Brain microvascular endothelial cell (primary cell): ENCODE measurements at places on chromosomes 5 and 9.
A peak's percentile ranks its signal among the peaks of the same experiment; 100 is the strongest.

GRCh38 chr5:95864456-95864855 lies 41.9 kb upstream of the GLRX start:
- no peak for DNase-seq

GRCh38 chr5:7000310-7000709 lies 287.1 kb downstream of the TENT4A start:
- no peak for DNase-seq

DNA sequence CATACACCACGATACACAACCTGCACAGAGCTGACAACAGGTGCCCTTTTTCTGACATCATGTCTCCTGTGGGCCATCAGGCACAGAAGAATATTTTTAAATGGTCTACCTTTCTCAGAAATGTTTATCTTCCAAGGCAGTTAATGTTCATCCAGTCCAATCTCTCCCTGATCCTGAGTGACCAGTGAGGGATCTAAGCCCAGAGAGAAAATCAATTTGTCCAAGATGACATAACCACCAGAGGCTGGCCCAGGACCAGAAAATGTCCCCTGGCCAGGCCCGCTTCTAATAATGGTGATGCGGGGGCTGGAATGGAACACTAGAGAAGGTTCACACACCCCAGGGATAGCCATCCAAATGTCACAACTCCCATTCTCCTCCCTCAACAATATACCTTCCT lies 357.9 kb upstream of the KIF2A start:
- DNase-seq = no peak

DNA sequence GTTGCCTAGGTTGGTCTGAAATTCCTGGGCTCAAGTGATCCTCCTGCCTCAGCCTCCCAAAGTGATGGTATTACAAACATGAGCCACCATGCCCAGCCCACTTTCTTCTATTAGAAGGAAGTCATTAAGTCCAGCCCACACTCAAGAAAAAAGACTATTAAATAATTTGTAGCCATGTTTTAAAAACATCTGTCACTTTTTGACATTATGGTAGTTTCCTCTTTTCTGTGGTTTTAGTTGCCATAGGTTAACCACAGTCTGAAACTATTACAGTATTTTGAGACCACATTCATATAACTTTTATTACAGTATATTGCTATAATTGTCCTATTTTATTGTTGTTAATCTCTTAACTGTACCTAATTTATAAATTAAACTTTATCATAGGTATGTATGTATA lies 31.9 kb upstream of the C5orf24 start:
- no peak for DNase-seq

- DNase-seq = no peak
These were observed 18.7 kb downstream of the PRUNE2 start for GRCh38 chr9:76887003-76887821.

DNA sequence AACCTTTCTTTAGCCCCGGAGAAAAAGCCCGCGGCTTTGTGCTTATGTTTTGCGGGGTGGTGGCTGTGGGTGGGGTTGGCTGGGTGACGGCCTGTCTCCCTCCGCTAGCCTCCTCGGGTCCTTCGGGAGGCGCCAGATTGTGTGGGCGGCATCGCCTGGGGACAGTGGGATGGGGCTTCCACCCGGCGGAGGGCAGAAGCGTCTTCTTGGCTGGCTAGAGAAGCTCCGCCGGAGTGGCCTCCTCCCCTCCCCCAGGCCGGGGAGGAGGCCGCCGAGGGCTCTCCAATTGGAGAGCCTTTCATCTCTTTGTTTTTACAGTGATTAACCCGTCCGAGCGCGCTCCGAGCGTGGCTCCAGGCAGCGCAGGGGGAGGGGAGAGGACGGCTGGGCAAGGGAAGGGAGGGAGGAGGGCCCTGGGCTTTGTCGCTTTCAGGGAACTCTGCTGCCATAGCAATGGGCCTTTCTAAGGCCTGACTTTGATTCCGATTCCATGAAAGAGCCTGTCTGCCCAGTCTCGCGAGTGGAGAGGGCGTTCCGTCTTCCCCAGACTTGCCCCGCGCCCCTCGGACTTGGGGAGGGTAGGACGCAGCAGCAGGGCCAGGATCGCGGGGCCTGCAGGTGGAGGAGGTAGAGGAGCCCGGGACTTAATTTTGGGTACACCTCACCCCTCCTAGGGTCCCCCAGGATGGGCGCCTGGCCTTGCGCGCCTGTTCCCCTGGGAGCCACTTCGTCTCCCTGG lies 36.7 kb upstream of the TIFAB start:
- peak; percentile 62 for DNase-seq

GRCh38 chr9:99660191-99660636 lies 161.5 kb upstream of the NR4A3 start:
- DNase-seq = no peak

DNA sequence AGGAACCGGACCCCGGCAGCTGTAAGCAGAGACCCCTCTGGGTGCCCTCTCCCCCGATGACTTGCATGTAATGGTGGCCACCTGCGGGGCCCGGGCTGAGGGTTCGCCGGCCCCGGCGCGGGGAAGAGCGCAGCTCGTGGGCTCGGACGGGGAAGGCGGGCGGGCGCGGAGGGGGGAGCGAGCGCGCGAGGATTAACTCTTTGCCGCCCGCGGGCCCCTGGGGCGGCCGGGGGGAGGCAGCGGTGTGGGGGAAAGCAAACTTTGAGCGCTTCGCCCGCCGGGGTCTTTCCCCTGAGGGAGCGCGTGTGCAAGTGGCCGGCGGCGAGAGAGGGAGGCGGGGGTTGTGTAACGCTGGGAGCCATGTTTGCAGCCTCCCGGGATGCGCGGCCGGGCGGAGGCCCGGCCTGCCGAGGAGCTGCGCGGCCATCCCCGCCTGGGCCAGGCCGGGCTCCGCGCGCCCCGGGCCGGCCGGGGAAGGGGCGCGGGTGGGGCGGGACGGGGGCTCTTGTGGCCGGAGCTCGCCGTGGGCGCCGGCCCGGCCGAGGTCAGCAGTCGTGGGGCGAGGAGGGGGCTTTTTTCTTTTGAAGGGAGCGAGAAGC lies 547 bp downstream of the ANP32B start:
- DNase-seq = no peak

DNA sequence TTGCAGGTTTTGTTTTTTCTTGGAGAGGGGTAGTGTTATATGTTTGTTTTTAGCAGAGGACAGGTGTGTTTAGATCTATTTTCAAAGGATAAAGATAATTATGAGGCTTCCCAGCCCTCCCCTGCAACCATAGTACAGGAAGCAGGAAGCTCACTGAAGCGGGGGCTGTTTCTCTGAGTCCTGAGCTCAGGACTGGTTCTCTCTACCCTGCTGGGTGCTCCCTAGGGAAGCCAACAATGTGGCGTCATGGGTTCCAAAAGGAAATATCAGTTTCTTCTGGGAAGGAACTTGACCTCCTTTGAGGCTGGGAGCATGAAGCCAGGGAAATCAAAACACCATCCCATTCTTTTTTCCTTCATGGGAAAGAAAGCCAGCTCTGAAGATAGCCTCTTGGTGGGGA lies 62.2 kb downstream of the RAD23B start:
- peak; percentile 18 for DNase-seq

DNA sequence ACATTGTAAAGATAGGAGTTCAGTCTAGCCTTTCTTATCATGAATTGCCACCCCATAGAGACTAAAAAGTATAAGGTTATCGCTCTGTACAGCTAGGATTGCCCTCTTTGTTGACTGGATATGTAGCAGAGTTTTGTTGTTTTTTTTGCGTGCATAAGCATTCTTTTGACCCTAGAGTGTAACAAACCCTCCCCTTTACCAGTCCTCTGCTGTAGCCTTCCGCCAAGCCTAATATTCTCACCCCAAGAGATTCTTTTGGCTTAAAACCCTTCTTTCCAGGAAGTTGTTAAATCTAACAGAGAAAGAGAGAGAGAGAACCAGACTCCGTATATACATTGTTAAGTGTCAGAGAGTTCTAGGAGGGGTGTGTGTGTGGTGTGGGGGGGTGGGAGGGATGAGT lies 113.9 kb downstream of the FGF1 start:
- no peak for DNase-seq

DNA sequence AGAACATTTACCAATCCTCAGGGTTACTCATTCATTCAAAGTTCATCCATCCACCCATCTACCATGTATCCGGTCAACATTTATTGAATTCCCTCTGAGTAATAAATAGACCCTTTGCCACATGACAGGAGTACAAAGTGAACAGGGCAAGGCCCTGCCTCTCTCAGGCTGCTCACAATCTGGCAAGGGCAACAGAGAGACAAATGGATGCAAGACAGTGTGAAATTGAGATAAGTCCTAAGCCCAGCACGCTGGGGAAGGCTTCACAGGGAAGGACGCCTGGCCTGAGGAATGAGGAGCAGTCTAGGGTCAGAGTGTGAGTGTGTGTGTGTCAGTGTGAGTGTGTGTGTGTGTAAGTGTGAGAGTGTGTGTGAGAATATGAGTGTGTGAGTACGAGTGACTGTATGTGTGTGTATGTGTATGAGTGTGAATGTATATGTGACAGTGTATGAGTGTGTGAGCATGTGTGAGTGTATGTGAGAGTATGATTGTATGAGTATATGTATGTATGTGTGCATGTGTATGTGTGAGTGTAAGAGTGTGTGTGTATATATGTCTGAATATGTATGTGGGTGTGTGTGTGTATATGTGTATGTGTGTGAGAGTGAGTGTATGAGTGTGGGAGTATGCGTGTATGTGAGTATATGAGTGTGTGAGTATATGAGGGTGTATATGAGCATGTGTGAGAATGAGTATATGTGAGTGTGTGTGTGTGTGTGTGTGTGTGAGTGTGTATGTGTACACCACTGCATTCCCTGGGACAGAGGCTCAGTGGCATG lies 145.6 kb downstream of the FSTL4 start:
- no peak for DNase-seq

DNA sequence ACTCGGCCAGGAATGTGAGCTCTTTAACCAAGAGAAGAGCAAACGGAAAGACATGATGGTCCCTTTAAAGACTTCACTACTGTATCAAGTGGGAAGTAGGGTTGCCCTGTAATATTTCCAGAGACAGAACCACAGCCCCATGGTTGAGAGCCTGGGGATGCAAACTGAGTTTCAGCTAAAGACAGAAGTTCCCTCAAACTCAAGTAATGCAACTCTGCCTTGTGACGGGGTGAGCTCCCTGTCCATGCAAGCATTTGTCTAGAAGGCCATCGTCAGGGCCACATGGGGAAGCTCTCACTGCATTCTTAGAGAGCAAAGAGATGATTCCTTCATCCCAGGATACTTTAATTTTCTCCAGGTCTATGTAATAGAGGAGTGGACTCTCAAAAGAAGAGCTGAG lies 82.8 kb downstream of the INSYN2B start:
- no peak for DNase-seq

DNA sequence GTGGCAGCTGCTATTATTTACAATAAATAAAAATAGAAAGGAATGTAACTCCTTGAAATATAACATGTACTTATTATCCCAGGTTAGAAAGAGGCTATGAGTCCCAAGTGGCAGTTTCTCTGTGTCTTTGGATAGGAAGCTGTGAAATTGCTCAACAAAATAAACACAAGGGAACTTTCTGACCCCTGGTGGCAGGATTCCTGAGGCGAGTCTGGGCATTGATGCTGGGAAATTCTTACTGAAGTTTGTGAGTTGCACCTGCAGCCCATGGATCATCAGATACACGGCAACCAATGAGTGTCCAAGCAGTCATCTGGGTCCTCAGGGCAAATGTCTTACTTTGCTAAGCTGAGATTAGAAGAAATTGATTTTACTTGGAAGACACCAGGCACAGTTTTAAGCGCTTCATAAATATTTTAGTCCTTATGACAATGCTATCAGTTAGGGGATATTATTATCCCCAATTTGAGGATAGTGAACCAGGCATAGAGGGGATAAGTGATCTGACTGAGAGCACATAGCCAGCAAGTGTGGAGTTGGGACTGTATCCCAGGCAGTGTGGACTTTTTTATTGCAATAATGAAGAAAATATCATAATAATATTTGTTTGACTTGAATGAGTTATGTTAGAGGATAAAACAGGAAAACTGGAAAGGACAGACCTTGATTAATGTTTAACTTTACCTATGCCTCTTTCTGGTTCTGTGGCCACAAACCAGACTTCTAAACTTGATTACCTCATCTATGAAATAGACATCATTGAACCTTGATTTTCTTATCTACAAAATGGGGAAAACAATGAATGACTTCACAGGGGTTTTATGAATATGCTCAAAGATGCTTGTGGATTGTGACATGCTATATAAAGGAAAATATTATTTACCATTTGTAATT lies 265.5 kb upstream of the ADAMTSL1 start:
- DNase-seq = peak; percentile 46

GRCh38 chr9:37034305-37034937 lies 353 bp upstream of the PAX5 start:
- no peak for DNase-seq

GRCh38 chr9:72220589-72220988 lies 71.3 kb downstream of the GDA start:
- no peak for DNase-seq

DNA sequence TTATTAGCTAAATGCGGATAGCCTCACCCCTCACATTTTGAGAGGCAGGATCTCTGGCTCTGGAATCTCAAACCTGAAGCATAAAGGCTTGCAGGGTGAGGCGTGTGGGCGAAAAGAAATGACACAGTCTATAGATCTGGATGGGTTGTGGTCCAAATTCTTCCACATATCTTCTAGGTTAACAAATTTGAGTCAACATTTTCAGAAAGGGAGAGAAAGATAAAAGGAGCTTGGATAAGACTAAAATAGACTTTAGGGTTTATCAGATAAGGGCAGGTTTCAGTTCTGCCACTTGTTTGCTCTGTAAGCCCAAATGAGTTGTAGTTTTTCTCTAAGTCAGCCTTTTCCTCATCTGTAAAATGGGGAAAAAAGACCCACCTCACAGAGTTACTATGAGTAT lies 220.9 kb downstream of the TRIM32 start:
- DNase-seq = no peak

DNA sequence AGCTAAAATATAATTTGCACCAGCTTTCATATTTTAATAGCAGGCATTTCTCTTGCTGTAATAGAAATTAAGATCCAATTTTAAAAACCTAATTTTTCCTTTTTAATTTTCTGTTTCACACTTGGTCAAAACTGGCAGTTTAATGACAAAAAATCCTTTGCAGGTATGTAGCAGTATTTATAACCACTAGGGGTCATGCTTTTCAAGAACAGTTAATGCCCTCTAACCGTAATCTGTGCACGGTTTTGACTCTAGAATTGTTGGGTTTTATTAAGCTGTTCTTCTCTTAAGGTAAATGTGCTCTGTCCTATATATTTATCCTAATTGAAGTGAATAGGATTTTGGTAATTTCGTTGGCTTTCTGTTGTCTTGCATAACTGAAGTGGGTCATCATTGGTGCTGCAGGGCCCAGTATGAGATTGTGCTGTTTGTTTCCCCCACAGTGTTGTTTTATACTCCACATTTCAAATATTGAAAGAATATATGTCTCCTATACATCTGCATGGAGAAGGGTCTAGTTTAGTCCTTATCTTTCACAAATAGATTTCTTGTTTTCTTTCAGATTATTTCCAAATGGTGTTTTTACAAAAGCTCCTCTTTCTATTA lies 107.4 kb downstream of the SCAMP1 start:
- peak; percentile 12 for DNase-seq

- DNase-seq = no peak
These were observed at the start of gene EMB for GRCh38 chr5:50440651-50441492. Gene EMB (minus strand): TSS chr5:50441288. CDS start chr5:50441151, 137 bp downstream.
